ENCODE measurements at places on chromosomes 3 and 15.
A peak's percentile ranks its signal among the peaks of the same experiment; 100 is the strongest.

DNA sequence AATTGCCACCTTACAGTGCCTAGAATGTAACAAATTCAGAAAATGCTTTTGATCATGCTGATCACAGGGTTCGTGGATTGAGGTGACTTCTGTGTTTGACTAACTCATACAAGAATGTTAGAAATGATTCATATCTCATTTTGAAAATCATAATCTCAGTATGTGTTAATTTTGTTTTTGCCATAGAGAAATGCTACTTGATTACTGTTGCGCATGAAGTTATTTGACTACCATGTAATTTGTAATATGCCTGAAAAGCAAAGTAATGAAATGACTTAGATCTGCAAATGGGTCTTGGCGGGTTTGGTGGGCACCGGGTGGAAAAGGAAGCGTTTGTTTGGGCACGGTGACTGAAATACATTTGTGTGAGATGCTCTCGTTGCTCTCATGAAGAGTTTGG lies 173.6 kb upstream of the BHLHE40 start:
- DNase-seq, result no peak

GRCh38 chr15:88647351-88648105 lies 8.7 kb downstream of the ISG20 start:
- no peak for DNase-seq

GRCh38 chr15:40693904-40694687 lies 878 bp upstream of the RAD51 start:
- DNase-seq, result no peak

- DNase-seq, result peak; percentile 13
These were observed 258.4 kb downstream of the GBE1 start for GRCh38 chr3:81503026-81503425.

DNA sequence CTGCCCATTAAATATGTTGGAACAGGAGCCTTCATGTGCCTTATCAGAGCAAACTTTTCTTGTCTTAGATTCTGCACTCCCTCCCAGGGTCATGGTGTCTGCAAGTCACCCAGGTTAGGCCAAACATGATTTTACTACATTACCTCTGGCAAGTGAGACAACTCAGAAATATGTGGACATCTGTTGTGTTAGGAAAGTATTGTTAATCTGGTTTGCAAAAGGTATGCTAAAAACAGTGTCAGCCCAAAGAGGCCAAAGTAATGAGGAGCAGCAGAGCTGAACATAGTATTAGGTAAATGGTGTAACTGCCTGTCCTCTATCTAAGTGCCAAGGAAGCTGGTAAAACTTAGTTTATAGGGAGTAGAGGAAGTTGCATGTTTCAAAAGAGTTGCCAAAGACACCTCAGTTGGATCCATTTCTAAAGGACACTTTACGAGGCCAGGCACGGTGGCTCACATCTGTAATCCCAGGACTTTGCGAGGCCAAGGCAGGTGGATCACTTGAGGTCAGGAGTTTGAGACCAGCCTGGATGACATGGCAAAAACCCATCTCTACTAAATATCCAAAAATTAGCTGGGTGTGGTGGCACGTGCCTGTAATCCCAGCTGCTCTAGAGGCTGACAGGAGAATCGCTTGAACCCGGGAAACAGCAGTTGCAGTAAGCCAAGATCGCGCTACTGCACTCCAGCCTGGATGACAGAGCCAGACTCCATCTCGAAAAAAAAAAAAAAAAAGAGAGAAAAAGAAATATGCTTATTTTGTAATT lies 22.5 kb upstream of the PPIB start:
- DNase-seq, result no peak

- DNase-seq, result peak; percentile 29
These were observed 53.5 kb upstream of the LEKR1 start for GRCh38 chr3:156772588-156773206.

DNA sequence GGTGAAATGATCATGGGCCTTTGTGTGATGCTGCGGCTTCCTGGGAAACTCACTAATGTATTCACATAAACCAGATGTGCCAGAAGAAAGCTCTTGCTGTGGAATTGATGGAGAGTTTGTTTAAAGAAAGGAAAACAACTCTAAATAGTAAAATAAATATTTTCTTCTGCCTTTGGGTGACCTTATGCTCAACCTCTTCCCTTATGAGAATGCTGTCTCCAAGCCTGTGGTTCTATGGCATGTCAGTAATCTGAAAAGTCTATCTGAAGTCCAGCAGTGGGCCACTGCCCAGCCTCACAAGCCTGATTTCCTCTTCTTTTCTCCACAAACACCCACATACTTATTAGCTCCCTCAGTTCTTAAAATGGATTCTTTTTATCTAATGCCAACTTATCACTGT lies 49.9 kb upstream of the PHLDB2 start:
- no peak for DNase-seq

DNA sequence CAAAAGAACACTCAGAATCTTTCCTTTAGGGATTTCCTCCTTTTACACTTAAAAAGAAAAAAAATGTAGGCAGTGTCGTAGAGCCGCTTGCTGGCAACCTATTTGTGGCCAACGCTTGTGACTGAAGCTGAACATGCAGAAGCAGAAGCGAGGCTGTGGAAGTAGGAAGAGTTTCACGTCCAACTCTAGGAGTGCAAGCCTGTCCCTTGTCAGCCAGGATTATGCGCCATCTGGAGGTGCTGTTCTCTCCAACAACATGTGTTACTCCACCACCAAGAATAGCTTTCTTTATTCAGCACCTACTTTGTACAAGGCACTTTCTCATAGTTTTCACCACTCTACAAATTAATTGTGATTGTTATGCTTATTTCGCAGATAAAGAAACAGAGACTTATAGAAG lies 223.2 kb upstream of the LMCD1 start:
- peak; percentile 17 for DNase-seq

GRCh38 chr3:49411968-49412631 lies at the start of the genes RHOA and TCTA:
Gene RHOA, minus strand, starts transcription at chr3:49411976. Its CDS starts 36,387 bp downstream, at chr3:49375589.
Gene TCTA, plus strand, starts transcription at chr3:49412423. Its CDS starts 4 bp downstream, at chr3:49412427.
- DNase-seq, result peak; percentile 100

- no peak for DNase-seq
These were observed 172.6 kb upstream of the WNT5A start for GRCh38 chr3:55659701-55660100.

- no peak for DNase-seq
These were observed 13.4 kb downstream of the DZIP3 start for GRCh38 chr3:108602935-108603294.

GRCh38 chr3:65776081-65776480 lies 262.6 kb downstream of the MAGI1 start:
- no peak for DNase-seq

DNA sequence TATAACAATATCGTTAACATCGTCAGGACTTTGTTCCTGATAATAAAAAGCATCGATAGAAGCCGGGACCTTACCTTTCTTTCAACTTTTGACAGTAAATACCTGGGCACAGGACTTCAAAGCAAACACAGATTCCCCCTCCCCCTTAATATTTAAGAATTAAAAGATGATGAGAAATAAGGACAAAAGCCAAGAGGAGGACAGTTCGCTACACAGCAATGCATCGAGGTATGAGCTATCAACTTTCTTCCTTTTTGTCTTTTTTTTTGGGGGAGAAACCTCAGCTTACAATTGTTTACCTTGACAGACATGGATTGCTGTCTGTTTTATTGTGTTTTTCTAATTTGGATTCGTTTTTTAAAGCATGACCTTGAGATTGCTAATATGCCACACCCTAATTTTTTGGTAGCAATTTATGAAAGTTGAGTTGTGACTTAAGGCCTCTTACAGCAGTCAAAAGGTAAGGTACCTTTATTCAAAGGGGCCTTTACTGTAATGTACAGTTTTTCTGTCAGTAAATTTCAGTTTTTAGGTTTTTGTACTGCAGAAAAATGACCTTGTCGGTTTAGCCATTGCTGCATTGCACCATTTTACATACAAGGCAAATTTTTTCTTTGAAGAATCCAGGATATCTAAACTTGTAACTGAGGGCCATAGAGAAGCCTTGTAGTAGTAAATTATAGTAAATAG lies 1.1 kb downstream of the CHD2 start:
- DNase-seq, result peak; percentile 61

DNA sequence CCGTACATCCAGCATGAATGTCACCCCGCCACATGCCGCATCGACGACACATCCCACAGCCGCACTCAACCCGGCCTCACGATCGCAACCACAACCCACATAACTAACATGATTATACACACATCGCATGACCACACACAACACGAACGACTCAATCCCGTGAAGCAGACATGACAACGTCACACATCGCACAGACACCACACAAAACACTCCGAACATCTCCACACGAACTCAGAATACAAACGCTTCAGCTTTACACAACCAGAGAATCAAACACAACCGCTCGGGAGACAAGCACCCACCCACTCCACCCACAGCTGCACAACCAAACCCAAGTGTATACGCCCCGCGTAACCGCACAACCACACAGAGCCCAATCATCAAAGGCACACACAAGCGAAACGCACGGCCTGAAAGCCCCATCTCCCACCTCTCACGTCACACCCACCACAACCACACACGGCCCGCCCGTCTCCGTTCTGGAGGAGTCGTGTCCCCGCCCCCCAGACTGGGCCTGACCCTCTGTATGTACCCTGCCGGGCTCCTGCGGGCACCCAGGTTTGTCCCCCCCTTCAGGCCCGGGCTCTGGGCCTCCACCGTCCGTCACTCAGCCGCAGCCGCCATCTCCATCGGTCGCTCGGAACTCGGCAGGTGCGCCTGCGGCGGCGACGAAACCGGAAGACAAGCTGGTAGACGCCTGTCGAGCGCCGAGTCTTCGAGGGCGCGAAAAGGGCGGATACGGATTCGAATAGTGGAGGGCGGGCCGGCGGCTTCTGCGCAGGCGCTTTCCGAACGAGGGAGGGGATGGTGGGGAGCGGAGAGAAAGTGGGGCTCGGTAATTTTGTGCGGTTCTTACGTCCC lies at the start of gene RBSN:
TSS of gene RBSN (minus strand) at position 646 of the 861 bp plus-strand sequence. CDS start 3,028 bp downstream, outside the sequence.
- DNase-seq, result peak; percentile 98

DNA sequence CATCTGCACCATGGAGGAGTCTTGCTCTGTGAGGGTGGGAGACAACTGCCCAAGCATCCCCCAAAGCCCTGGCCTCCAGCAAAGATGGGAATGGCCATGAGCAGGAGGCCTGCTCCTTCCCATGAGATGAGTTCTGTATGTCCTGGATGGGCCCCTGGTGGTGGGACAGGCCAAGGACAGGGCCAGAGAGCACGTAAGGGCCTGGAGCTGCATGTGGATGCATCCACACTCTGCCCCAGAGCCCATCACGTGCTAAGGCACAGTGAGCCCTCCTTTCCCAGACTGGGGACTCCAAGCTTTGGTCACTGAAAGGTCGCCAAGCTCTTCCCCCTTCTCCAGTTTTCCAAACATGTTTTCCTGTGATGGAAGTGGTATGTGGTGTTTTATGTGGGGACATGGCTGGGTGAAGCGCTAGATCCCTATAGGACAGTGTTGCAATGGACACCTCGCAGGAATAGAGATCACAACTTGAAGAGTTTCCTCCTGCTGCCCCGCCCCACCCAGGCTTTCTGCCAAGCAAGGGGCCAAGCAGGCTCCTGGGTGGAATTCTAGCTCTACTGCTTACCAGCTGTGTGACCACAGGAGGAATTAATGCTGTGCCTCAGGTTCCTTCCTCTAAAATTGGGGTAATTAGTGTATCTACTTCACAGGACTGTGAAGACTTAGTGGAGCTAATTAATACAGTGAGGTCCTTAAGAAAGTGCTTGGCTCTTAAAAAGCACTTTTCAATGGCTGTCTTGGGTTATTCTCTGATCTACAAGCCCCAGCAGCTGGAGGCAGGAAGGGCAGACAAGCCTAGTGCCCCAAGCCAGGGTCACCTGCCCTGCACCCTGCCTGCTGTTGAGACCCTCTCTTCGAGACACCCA lies 106.4 kb upstream of the RPL32 start:
- DNase-seq, result peak; percentile 70

DNA sequence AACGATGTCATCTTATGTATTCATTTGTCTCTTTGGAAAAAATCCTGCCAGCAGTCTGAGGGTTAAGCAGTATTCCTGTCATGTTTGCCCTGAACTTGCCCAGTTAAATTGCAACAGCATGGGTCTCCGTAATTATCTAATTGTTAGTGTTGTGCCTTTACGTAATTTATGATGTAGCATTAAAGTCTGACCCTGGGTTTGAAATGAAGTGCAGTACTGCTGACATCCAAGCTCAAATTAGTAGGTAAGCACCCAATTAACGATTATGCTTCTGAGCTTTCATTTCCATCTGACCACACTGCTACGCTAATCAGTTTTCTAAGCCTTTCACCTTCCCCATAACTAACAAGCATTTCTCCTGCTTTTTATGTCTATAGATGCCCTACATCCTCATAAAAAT lies 241.8 kb downstream of the ARRDC4 start:
- no peak for DNase-seq

DNA sequence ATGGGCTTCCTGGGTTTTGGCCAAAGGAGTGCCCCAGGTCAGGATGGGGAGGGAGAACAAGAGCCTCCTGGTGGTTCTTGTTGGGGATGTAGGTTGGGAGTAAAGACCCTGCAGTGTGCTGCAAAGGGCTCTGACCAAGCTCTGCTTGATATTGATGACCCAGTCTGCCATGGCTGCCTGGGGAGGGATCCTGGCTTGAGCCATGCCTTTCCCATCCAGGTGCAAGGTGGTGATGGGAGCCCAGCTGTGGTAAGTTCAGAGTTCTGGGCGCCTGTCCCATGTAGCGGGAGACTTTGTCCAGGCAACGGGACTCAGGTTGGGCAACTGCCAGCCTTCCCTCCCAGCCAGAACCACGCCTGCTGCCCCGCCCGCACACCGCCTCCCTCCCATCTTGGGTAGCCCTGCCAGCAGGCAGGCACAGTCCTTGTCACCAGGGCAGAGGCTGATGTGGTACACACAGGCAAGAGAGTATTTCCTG lies 2.6 kb downstream of the GNAI2 start:
- DNase-seq, result peak; percentile 80

- no peak for DNase-seq
These were observed 133.6 kb downstream of the CLSTN2 start for GRCh38 chr3:140068494-140069017.

- DNase-seq, result no peak
These were observed 33.7 kb downstream of the HGD start for GRCh38 chr3:120648290-120648689.

- DNase-seq, result peak; percentile 42
These were observed 5.1 kb downstream of the DUOX1 start for GRCh38 chr15:45134682-45135604.

- DNase-seq, result no peak
These were observed 4.7 kb upstream of the DNASE1L3 start for GRCh38 chr3:58215317-58216025.

- DNase-seq, result peak; percentile 87
These were observed 72.6 kb downstream of the NPTN start for GRCh38 chr15:73560501-73561117.

- DNase-seq, result peak; percentile 70
These were observed 195.4 kb upstream of the LPP start for GRCh38 chr3:187958432-187959003.

- DNase-seq, result no peak
These were observed 11.3 kb upstream of the XRN1 start for GRCh38 chr3:142459096-142459495.

DNA sequence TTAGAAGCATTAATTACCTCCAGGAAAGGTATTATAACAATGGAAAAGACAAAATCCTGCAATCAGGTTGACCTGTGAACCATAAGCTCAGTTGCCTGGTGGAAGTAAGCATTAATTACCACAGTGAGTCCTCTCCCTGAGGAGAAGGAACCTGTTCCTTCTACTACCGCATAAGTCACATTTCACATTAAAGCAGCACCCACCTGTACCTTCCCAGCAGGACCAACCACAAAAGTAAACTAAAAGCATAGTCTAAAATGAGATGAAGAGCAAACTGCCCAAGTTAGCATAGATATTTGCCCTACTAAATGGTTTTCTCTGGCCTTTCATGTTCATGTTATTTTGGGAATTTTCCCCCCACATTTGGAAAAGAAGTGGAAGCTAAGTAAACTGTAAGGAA lies 78.2 kb downstream of the EFL1 start:
- DNase-seq, result no peak

- DNase-seq, result peak; percentile 88
These were observed 489.8 kb upstream of the PROK2 start for GRCh38 chr3:72274493-72275330.

- DNase-seq, result no peak
These were observed 173.6 kb downstream of the PPM1L start for GRCh38 chr3:160929595-160929994.

Measured in hematopoietic multipotent progenitor cell treated with erythropoietin and hydrocortisone succinate and interleukin-3 and kit ligand, for 4 days (in vitro differentiated cells).